ENCODE measurements at places on chromosomes 16 and 17. TPM values are rescaled to one million over a fixed set of nuclear protein-coding genes. Genes with fewer than 3 reads are reported as not detected.

Gene ZC3H7A
- total RNA-seq, result 54.2 TPM

Gene MAF
- total RNA-seq, result not detected

Gene SPAG9
- 158 TPM for total RNA-seq

Gene CCL5
- not detected for total RNA-seq

Gene CD300A
- not detected for total RNA-seq

Gene RND2
- total RNA-seq, result 10.9 TPM

Gene MED13
- 14.8 TPM for total RNA-seq

Gene ACSM3
- total RNA-seq, result not detected

Gene AOC2
- not detected for total RNA-seq

Gene IL34
- 3.4 TPM for total RNA-seq

Gene P3H4
- 30.5 TPM for total RNA-seq

Gene HES7
- total RNA-seq, result 1.1 TPM

Gene ALDH3A1
- not detected for total RNA-seq

Gene P2RX1
- total RNA-seq, result not detected

Gene GUCY2D
- total RNA-seq, result 0.06 TPM

Gene TBKBP1
- total RNA-seq, result 32.5 TPM

Gene C16orf87
- 20.6 TPM for total RNA-seq

Gene G6PC1
- not detected for total RNA-seq

Gene MYO15A
- total RNA-seq, result not detected

Gene PLA2G10
- not detected for total RNA-seq

Gene CHTF8
- 196 TPM for total RNA-seq

Gene KRTAP4-1
- total RNA-seq, result not detected

Gene PTGES3L
- not detected for total RNA-seq

Gene DNAAF8
- total RNA-seq, result not detected

Gene CFAP20
- 89.6 TPM for total RNA-seq

Gene WNK4
- total RNA-seq, result not detected

Gene NPIPA2
- total RNA-seq, result not detected

Gene TSPOAP1
- total RNA-seq, result not detected

Gene CMTM3
- total RNA-seq, result 62.1 TPM

Gene ALOXE3
- total RNA-seq, result 0.85 TPM

Gene HYDIN
- total RNA-seq, result not detected

Gene NT5M
- total RNA-seq, result 3.8 TPM

Gene TRAF7
- total RNA-seq, result 76.1 TPM

Gene APPBP2
- total RNA-seq, result 32.7 TPM
